ENCODE measurements at places on chromosomes 7 and 10.

- no peak for DNase-seq
These were observed 48.0 kb upstream of the DLG5 start for GRCh38 chr10:77974396-77975074.

DNA sequence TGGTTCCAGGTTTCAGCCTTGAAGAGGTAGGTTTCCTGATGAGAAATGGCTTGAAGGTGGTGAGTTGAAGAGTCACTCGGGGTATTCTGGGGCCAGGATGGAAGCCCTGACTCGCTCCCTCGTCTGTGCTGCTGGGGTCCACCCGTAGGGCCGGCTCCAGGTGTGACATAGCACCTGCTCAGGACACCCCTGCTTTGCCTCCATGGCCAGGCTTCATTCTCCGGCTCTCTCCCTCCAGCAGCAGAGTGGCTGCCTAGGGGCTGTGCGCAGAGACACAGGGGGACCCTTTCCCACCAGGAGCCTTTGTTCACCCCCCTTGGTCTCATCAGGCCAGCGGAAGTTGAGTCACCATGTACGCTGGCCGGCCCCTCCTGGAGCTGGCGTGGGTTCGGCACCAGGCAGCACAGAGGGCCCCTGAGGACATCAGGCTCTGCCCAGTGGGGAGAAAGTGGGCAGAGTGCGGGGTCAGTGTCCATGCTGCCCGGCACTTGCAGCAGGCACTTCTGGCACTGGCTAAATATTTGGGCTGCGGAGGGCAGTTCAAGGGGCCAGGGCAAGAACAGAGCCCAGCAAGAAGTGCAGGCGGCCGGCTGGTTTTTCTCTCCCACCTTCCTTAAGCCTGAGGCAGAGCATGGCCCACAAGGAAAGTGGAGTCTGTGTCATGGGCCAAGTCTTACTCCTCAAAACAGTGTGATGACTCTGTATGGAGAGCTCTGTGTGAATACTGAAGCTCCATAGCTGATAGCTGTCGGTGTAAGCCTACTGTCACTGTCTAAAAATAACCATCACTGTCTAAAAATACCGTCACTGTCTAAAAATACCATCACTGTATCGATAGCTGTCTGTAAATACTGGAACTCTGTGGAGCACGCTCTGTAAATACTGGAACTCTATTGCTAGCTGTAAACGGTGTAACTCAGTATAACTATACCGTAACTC lies 3.7 kb upstream of the PRKAR1B start:
- DNase-seq, result no peak

DNA sequence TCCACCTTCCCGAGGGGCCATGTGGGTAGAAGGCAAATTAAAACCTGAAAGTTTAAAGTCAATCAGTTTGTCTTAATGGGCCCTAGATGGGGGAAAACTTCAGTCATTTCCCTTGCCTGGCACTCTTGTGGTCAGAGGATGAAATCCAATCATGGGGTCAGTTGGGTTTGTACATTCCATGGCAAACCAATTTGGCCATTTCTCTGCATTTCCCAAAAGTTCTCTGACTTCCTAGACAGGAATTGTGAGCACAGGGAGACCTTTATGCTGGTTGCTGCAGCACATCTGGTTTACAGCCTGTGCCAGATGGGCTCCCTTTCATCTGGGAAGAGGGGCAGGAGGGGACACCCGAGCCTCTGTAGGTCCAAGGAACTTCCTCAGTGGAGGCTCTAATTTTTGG lies 113.0 kb downstream of the CYP26A1 start:
- no peak for DNase-seq

DNA sequence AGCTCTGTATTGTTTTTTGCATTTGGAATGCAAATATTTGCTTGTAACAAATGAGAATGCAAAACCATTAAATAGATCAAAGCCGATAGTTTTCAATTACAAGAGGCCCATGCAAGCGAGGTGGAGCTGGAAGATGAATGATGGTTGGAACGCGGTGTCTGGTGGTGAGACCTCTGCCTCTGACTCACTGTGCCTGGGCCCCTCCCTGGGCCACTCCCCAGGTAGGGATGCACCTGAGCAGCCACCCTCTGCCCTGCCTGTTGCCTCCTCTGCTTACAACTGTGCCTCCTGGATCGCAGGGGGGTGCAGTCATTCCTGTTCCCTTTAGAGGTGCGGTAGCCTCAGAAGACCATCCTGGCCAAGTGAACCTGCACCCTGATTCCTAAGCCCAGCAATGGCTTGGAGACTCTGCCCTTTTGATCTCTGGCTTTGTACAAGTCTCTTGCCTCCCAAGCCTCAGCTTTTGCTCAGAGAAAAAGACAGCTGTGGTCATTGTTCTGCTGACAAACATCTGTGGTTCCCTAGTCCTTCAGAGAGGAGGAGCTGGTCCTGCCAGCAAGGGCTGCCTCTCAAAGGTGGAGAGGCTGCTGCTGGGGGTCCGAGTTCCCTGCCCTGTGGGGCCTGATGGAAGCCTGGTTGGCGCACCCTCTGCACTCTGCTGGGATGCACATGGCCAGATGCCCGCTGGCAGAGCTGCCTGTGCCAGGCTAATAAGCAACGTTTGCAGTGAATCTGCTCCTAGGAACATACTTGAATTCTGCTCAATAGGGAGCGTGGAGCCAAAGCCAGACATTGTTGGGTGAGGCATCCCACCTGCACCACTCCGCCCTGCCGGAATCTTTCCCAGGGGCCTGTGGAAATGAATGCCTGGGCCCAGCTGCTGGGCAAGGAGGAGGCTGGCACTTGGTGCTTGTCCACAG lies 126.3 kb upstream of the TCERG1L start:
- no peak for DNase-seq

DNA sequence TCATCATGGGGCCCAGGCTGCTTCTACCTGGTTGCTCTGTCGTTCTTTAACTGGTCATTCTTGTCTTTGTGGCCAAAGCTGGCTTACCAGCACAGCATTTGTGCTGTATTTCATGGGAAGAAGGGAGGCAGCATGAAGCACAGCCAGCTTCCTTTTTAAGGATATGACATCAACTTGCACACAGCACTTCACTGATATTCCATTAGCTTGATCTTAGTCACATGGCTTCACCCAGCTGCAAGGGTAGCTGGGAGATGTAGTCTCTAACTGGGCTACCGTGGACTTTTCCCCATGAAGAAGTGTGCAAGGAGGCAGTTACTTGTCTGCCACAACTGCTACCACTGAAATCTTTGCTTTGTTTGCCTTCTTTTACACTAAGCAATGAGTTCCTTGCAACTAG lies 525.2 kb downstream of the LRMDA start:
- DNase-seq, result no peak

DNA sequence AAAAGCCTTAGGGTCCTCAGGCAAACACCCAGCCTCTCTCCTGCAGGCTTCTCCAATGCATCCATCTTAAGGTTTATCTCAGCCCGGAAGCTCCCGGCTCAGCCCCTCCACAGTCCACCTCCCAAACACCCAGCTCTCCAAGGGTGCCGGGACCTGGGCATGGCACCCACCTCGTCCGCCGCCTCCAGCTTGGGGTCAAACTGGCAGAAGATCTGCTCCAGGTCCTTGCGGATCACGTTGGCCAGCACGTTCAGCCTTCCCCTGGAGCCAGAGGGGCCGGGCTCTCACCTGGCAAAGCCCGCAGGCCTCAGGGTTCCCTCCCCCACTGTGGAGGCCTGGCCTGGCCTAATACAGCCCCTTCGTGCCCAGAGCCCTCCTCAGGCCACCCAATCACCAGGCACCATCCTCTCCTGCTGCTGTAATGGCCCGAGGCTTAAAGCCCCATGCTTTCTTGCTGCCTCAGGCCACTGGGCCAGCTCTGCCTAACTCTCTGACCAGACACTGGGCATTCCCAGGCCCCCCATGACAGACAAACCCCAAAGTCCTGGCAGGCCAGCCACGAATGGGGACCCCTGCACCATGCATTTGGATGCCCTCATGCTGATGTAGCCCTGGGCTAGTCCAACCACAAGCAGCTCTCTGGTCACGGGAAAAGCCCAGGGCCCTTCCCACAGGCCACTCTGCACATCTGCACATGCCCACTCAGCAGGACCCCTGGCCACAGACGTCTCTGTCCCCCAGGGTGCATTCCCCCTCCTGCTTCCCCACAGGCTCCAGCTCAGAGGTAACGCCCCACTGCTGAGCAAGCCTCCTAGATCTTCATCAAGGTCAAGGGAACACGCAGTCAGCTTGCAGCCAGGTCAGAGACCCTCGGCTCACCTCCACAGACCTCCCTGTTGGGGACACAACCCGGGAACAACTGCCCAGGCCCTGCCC lies 12.3 kb downstream of the OGDHL start:
- no peak for DNase-seq

DNA sequence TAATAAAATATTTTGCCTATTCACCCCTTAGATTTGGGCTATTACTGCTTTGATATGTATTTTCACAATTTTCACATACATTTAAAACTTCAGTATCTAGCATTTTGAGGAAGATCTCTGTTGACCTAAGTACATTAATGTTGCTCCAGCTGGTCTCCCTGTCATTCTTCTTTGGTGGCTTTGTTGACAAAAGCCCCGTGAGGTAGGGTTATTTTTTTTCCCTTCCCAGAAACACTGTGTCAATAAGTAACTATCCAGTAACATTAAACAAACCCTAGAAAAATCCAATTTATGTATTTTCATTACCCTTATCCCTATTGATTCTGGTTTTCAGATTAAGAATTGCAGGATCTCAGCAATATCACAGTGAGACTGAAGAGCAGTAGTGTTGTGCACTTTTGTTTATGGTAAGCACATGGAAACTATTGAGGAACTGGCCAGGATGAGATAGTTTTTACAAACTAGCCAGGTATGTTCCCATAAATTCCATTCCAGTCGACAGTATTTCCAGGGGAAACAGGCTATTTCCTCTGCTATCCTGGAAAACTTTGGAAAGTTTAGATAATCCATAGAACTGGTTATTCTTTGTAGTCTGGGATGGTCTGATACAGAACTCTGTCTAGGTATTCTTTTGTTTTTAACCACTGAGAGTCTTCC lies 198.2 kb downstream of the PON1 start:
- DNase-seq, result no peak

GRCh38 chr10:117363028-117363427 lies 12.2 kb downstream of the PDZD8 start:
- DNase-seq, result no peak

- DNase-seq, result no peak
These were observed 55.9 kb upstream of the MXI1 start for GRCh38 chr10:110151467-110151866.

DNA sequence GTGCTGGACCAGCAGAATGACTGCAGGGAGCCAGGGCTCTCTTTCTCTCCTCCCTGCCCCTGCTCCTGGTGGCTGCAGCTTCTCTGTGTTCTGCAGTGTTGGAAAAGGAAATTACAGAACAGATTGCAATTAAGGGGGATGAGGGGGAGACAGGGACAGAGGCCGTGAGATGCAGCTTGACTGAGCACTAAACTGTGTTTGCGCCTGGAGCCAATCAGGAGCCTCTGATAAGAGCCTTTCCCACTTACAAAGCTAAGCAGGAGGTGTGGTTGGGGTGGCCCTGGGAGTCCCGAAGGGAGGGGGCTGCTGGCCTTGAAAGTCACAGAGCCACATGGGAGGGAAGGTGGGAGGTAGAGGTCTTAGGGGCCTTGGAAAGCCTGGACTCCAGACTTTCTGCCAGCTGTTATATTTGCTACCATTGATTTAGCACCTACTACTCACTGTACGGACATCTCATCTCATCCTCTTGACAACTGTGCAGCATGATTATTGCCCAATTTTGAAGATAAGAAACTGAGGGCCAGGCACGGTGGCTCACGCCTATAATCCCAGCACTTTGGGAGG lies 26.7 kb downstream of the TRIM8 start:
- no peak for DNase-seq

DNA sequence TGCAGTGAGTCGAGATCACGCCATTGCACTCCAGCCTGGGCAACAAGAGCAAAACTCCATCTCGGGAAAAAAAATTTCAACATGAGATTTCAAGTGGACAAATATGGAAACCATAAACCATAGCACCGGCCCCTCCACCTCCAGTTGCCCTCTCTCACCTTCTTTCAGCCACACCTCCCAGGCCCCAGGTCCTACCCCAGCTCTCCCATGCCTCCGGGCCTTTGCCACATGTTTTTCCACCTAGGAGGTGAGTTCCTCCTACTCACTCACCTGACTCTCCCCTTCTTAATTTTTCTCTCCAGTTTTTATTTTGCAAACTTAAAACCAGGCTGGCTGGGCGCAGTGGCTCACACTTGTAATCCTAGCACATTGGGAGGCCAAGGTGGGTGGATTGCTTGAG lies 13.7 kb upstream of the CLDN4 start:
- DNase-seq, result no peak

GRCh38 chr7:100185726-100186125 lies 8.0 kb downstream of the STAG3 start:
- DNase-seq, result no peak

DNA sequence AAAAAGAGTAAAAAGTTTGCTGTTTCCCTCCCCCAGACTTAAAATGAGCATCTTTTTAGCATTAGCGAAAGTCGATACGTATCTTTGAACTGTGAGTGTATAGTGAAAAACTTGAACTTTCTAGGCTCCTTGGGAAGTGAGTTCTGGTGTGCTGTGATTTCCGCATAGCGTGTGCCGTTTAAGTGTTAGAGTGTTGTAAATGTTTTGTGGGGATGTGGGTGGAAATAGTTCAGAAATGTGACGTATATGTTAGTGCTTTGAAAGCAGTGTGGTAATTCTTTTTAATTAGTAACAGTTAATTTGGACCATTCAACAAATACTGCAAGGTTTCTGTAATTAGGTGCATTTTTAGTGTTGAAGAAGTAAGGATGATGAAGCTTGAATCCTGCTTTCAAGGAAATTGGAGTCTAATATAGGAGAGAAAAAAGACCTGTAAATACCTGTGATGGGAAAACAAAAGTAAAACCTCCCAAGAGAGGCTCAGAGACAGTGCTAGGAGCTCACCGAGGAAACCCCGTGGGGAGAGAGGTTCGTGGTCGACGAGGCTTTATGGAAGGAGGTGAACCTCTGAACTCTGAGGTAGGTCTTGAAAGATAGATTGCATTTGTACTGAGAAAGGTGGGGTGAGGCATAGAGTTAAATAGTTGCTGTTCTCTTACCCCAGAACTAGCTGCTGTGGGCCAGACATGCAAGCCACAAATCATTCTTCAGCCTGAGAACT lies 40.8 kb downstream of the RBM33 start:
- DNase-seq, result no peak

GRCh38 chr7:13717031-13717430 lies 272.4 kb downstream of the ETV1 start:
- DNase-seq, result no peak

DNA sequence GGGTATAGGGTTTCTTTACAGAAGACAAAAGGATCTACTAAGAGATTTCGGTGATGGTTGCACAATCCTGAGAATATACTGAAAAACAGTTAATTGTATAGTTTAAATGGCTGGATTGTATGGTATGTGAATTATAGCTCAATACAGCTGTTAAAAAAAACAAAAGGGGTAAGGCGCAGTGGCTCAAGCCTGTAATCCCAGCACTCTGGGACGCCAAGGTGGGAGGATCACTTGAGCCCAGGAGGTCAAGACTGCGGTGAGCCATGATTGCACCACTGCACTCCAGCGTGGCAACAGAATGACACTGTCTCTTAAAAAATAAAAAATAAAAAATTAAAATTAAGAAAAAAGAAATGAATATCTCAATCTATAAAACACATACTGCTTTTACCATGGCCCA lies 18.5 kb downstream of the ESYT2 start:
- DNase-seq, result no peak

DNA sequence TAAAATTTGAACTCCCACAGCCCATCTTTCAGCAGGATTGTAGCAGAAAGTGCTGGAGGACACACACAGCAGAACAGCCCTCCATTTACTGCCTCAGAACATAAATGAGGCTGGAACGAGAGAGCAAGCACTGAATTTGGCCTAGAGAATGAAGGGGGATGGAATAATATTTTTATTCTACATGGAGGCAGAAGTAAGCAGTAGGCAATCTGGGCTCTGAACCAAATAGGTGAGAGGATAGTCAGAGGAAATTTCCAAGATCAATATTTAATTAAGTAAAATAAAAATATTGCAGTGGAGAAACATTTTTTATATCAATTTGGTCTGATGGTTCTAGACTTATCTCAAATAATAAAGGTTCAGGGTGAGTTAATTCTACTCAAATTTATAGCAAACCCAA lies 29.2 kb upstream of the TSPAN13 start:
- DNase-seq, result no peak

All from activated naive CD4-positive, alpha-beta T cell (primary cell).